ENCODE measurements at places on chromosomes 7 and 10.
A peak's percentile ranks its signal among the peaks of the same experiment; 100 is the strongest.

DNA sequence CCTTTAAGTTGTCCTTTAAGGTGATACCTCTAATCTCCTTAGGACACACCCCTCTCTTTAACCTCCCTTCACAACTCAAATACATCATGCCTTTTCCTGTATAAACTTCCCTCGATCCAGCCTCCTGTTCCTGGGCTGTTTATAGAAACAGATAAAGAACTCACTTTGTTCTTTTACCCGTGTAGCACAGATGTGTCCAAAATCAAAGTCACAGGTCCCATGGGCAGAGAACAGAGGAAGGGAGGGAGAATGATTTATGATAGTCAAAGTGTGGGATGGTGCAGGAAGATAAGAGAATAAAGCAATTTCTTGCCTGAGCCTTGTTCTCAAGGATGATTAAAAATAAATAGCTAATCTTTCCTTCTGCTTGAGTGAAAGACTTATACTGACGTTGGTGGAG, 50.3 kb upstream of the CABCOCO1 start:
- no peak for DNase-seq

- no peak for DNase-seq
Measured at GRCh38 chr10:125846894-125847293, 23.5 kb downstream of the BCCIP start.

GRCh38 chr7:70829221-70830059, 302.5 kb upstream of the GALNT17 start:
- peak; percentile 84 for DNase-seq

DNA sequence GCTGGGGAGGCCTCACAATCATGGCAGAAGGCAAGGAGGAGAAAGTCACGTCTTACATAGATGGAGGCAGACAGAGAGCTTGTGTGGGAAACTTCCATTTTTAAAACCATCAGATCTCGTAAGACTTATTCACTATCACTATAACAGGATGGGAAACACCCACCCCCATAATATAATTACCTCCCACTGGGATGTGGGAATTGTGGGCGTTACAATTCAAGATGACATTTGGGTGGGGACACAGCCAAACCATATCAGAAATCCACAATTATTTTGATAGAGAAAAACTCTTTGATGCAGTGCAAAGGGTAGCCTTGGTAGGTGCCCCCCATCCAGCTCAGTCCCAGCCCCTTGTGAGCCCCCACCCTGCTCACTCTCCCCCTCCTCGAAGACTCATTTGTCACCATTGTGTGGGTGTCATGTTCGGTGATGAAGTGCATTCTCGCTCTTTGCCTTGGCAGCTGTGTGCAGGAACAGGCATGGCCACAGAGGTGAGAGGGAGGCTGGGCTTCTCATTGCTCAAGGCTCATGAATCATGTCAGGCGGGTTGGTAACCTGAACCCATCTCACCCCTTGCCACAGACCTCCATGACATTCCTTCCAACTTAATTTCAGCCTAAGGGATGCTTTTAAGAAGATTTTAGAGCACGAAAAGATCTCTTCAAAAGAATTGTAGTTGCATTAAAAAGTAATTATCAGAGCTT, 75.9 kb downstream of the BUB3 start:
- no peak for DNase-seq

DNA sequence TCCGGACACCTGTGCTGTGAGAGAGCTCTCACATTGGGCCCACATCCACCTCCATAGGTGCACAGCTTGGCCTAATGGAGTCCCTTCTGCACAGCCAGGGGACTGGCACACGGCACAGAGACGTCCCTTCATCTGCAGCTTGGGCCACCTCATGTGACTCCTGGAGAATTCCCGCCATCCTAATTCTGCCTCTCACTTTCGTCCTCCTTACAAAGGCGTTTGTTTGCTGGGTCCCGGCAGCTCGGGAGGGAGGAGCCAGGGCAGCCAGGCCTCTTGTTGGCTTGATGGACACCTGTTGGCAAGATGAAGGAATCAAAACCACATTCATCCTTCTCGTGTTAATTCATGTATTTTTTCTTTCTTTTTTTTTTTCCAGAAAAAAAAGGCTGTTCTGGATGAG, 30.7 kb upstream of the TTYH3 start:
- DNase-seq: no peak

GRCh38 chr7:1466524-1467271, 7.4 kb upstream of the MICALL2 start:
- DNase-seq: no peak

- DNase-seq: no peak
Measured at GRCh38 chr10:16529853-16530252, 8.2 kb upstream of the C1QL3 start.

- no peak for DNase-seq
Measured at GRCh38 chr7:95758187-95758586, 14.2 kb upstream of the DYNC1I1 start.

DNA sequence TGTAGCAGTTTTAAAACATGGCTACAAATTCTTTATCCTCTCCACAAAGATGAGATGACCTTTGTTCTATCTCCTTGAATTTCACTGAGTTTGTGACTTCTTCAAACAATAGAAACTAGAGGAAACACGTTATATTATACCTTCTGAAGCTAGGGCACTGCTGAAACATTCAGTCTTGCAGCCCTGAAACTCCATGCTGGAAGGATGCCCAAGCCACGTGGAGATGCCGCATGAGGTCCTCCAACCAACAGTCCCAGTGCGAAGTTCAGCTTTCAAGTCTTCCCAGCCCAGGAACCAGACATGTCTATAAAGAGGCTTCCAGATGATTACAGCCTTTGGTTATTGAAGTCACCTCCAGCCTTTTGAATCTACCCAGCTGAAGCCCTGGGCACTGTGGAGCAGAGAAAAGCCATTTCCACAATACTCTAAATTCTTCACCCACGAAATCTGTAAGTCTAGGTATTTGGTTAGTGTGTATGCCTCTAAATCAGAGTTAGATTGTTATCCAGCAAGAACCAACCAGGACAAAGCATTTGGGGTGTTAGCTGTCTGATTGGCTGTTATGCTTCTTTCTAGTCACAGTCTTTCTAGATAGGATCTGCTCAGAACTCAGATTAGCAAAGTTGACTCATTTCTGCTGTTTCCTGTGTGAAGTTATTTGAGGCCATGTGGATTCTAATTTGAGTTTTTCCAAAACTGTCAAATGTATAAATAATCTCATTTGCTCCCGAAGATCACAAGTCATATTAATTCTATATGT, 186.5 kb upstream of the TMEM72 start:
- no peak for DNase-seq

- no peak for DNase-seq
Measured at GRCh38 chr7:158321056-158321700, 266.4 kb downstream of the PTPRN2 start.

- peak; percentile 65 for DNase-seq
Measured at GRCh38 chr7:2080060-2080387, 152.7 kb downstream of the MAD1L1 start.

- no peak for DNase-seq
Measured at GRCh38 chr10:127415901-127416581, 133.1 kb upstream of the NPS start.

GRCh38 chr10:77756319-77757232, 119.0 kb upstream of the KCNMA1 start:
- peak; percentile 32 for DNase-seq

GRCh38 chr7:27237735-27238334, 4.8 kb upstream of the EVX1 start:
- no peak for DNase-seq

DNA sequence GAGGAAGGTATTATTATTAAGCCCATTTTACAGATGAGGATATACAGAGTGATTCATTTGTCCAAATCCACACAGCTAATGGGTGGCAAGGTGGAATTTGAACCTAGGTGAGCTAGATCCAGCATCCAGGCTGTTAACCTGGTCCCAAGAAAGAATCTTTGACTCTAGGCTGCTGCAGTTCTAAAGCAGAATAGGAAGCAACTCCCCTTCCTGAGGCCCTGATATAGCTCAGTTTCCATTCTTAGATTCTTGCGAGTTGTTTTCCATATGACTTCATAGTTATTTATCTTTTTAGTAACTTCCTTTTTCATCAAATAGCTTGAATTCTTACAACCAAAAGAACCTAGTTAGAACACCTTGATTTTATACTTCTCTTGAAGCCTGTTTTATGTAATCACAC, 24.1 kb upstream of the ZC3HAV1L start:
- DNase-seq: no peak

DNA sequence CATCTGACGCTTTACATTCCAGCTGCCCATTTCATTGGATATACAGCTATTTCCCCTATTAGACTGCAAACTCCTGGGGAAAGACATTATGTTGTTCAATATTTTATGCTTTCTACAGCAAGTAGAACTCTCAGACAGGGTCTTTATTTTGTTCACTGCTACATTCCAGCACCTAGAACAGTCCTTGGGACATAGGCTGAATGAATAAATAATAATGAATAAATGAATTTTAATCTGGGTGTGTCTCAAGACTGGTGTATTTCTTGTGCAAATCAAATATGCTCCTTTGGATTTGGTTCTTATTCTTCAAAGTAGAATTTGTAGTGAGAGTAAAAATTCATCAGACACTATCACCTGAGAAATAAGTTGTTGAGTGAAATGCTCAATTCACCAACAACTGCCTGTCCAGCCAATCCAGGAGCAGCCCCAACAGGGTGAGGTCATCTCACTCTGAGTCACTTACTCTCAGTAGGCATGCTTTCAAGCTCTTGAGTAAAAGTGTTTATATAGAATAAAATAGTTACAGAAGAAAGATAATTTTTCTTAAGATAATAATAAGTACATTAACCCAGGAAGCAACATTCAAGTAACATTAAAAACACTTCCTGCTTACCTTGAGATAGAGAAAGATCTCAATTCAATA, 287.5 kb upstream of the NPVF start:
- DNase-seq: no peak

- peak; percentile 68 for DNase-seq
Measured at GRCh38 chr7:131688738-131689661, 132.6 kb upstream of the PODXL start.

DNA sequence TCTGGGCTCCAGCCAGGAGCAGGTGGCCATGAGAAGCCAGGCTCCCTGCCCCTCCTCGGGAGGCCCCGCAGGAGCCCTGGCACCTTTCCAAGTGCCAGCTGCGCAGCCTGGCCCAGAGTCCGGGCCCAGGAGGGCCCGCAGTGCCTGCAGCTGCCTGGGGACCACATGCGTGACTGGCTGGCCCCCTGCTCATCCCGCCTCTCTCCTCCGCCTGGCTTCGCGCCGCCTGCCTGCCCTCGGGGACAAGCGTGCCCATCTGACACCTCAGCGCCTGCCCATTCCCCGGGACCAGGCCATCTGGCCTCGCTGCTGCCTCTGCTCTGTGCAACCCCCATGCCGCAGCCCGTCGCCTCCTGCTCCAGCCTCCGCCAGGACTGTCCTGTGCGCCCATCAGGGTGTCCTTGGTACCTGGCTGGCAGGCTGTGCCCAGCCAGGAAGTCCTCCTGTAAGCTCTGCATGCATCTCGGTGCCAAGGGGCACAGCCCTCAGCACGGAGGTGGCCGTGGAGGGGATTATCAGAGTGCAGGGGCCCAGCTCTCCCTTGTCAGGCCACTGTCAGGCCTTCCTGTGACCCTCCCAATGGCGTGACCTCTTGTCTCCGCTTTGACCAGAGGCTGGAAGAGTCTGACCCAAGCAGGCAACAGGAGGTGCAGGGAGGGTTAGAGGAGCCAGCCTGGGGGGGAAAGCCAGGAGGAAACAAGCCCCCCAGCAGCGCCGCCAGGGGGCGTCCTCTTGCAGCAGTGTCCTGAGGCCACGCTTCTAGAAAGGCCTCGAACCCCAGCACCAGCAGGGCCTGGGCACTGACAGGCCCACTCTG, 50.5 kb downstream of the TMEM209 start:
- DNase-seq: peak; percentile 84

GRCh38 chr10:65710306-65710705, 1215.5 kb upstream of the LRRTM3 start:
- no peak for DNase-seq

- DNase-seq: peak; percentile 23
Measured at GRCh38 chr10:118564652-118565051, 30.8 kb downstream of the PRLHR start.

- DNase-seq: no peak
Measured at GRCh38 chr7:109126404-109127050, 556.9 kb downstream of the DNAJB9 start.

- no peak for DNase-seq
Measured at GRCh38 chr7:151249732-151250072, 1.2 kb upstream of the SMARCD3 start.

DNA sequence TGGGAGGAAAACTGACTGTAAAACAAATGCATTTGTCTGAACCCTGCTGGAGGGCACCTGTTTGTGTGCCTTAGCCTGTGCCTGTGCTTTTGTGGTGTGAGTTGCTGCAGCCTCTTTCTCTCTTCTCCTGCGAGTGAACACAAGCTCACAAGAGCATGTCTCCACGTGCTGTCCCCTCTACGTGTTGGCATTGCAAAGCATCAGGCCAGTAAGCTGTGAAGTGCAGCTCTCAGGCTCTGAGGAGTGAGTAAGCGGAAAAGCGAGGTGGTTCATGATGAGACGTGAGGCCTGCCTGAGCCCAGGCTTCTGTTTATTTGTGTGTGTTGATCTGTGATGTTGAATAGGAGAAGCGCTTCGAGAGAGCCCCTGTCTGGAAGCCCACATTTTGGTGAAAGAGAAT, 85.6 kb upstream of the PDCD4 start:
- DNase-seq: no peak

- DNase-seq: no peak
Measured at GRCh38 chr10:45418849-45419675, 45.0 kb downstream of the ALOX5 start.

DNA sequence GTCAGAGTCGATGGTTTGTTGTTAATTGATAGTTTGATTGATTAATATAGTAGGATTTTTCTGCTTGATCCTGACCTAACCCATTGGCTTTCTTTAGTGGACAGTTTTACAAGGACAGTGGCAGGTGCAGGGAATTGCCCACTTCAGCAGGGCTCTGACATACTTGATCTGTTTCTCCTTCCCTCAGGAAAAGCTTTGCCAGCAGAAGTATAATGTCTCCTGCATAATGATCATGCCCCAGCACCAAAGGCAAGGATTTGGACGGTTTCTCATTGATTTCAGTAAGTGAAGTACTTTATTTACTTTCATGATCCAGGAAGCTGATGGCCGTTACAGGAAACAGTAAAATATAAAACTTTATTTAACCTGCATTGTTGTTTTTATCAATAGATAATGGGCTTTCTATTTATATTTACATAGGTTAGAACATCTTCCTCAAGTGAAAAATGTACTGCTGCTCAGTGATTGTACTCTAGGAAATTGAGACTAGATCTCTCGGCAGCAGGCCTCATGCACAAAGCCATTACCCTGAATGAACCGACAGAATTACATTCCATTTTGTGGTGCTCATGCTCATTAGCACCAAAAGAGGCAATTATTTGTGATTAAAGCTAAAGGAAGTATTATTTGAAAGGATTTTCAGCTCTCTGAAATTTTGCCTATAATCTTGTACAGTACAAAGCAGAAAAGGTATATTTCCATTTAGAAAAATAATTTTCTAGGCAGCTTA, 122.5 kb upstream of the SAMD8 start:
- DNase-seq: no peak

DNA sequence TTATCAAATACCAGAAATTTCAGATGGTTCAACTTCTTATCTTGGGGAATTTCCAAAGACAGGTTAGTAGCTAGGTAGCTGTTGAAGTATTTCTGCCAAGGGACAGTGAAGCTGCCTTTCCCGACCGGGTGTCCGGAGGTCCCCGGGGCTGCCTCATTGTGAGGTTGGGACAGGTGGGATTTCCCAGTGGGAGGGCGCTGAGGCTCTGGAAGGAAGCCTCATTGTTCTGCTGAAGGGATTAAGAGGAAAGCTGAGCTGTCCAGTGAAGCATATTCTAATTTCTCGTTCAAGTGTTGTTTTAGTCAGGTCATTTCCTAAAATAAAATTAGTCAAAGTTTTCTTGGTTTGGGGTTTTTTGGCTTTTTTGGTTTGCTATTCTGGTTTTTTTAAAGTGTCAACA, 244.2 kb downstream of the MGMT start:
- no peak for DNase-seq

- no peak for DNase-seq
Measured at GRCh38 chr10:59771162-59771807, 18.0 kb upstream of the MRLN start.

Data from NCI-H1694 (cell line).